ENCODE measurements at places on chromosomes 12 and 14. TPM values are rescaled to one million over a fixed set of nuclear protein-coding genes. Genes with fewer than 3 reads are reported as not detected.

GRCh38 chr14:54589076-54589475, 22.1 kb downstream of the SAMD4A start:
- no peak for DNase-seq

- no peak for DNase-seq
Observed at GRCh38 chr12:29269706-29270408, 111.1 kb downstream of the ERGIC2 start.

- no peak for DNase-seq
Observed at GRCh38 chr12:228846-229200, 14.9 kb upstream of the SLC6A12 start.

GRCh38 chr12:97131220-97131981, 224.3 kb downstream of the NEDD1 start:
- no peak for DNase-seq

Gene ARMH4
- 0.41 TPM for total RNA-seq

Gene RAP1B
- total RNA-seq: 202 TPM

DNA sequence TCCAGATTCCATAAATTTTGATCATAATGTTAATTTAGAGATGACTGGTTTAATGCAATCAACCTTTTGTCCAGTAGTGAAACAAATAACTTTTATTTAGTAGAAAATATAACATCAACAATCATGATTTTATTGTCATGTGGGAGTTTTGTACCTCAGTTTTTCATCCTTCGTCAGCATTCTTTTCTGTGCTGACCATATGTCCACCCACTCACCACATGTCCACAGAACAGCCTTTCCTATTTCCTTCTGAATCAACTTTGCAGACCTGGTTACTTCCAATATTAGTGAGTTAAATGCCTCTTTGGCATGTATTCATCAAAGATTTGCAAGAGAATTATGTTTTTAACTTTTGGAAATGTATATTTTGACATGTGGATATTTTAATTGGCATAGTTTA, 36.8 kb upstream of the CNTN1 start:
- DNase-seq: no peak

Gene CRIP1
- total RNA-seq: 63.0 TPM

Gene ITGB7
- total RNA-seq: 4.0 TPM

DNA sequence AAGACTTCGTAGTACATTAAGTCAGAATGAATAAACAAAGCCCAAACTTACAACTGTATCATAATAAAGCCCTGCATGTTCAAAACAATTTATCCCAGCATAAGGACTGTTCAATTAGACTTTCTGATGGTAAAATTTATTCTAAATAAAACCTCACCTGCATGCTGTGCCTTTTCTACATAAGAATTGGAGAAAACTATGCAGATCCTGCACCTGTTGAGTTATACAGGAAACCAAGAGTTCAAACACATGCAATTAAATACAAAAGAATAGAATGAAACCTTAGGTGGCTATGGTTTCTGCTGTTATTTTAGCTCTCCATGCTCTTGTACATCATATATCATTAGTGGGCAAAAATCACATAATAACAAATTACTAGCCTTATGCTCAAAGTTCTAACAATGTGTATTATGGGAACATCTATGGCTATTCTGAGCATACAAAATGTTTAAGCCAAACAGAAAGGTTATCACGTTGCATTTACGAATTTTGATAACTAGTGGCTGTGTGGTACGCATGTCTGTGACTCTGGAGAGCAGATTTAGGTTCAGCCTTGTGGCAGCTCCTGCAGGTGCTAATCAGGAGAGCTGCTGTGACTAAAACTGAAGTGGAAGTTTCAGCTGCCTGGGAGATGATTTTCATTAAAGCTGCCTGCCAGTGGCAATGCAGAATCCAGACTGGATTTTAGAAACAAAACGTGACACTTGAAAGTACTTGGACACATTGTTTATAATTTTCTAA, 36.1 kb upstream of the LRFN5 start:
- DNase-seq: no peak

- DNase-seq: no peak
Observed at GRCh38 chr12:24487606-24488005, 461.3 kb downstream of the BCAT1 start.

Gene NEDD1
- 8.6 TPM for total RNA-seq

GRCh38 chr14:89719366-89720075, 235.0 kb downstream of the EFCAB11 start:
- DNase-seq: no peak

Gene SYNE3
- total RNA-seq: 12.9 TPM

Gene CLEC1B
- total RNA-seq: not detected

DNA sequence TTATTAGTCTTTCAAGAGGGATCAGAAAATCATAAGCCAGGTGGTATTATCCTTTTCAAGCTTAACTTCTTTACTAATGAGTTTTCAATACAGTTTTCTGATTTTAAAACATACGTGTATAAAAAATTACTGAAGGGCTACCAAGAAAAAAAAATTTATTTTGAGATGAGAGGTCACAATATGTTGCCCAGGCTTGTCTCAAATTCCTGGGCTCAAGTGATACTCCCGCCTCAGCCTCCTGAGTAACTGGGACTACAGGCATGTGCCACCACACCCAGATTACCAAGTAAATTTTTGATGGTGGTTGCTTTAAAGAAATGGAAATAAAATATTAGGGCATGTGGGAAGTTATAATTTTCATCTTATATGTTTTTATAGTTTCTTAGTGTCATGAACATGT, 26.7 kb downstream of the ST8SIA1 start:
- DNase-seq: no peak

GRCh38 chr14:54976316-54976715, 50.6 kb downstream of the WDHD1 start:
- no peak for DNase-seq

GRCh38 chr12:53502331-53502730, 1.2 kb downstream of the TARBP2 start:
- DNase-seq: no peak

DNA sequence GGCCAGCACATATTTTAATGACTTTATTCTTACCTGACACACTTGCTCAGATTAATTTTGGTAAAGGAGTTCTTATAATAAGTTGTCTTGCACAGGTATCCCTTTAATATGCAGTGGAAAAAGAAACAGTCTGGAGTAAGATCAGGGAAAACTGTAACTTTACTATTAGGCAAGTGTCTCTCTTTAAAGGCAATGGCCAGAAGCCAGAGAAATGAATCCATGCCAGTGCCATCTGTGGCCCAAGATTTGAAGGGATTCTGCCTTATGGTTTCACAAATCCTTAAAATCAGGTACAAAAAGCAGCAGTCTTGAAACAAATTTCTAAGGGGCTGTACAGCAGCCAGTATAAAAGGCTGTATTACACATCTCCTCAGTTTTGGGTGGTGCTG, 22.4 kb downstream of the NFYB start:
- DNase-seq: no peak

DNA sequence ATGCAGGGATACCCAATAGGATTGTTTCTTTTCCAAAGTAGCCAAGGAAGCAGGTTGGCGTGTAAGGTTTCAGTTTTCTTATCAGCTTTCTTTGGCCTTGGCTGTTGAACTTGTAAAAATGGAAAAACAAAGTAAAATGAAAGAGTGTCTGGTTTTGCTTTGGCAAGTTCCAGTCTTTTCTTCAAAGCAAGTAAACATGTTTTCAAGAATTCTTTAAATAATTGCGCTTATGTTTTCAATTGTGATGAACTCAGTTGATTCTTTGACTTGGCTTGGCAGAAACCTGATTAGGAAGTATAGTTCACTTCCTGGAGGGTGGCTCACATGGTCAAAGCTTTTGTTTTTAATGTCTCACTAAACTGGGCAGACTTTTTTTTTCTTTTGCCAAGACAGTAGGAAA, 112.2 kb upstream of the USP44 start:
- DNase-seq: no peak
